Memory B cell (primary cell): ENCODE measurements at places on chromosomes 2 and 18.
A peak's percentile ranks its signal among the peaks of the same experiment; 100 is the strongest.

- no peak for DNase-seq
Measured at GRCh38 chr2:43486603-43487002, 109.2 kb downstream of the THADA start.

- DNase-seq = no peak
Measured at GRCh38 chr18:56569416-56569815, 69.0 kb downstream of the TXNL1 start.

GRCh38 chr2:112494828-112495227, 12.9 kb downstream of the TTL start:
- DNase-seq = no peak

DNA sequence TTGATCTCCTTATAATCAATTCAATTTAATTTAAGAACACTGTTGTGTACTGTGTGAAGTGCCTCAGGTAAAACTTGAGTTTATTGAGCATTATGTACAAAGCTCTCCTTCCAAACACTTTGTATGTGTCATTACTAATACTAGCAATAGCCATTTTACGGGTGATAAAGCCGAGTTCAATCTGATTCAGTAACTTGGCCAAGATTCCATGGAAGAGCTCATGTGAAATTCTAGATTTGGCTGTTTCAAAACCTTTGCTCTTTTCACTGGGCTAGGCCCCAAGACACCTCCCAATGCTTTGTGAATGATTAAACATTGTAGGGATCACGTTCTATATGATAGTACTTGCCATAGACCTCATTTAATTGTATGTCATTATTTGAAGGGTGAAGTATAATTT, 8.9 kb upstream of the NFE2L2 start:
- DNase-seq = no peak

- DNase-seq = no peak
Measured at GRCh38 chr2:3243804-3244203, 133.8 kb downstream of the EIPR1 start.

DNA sequence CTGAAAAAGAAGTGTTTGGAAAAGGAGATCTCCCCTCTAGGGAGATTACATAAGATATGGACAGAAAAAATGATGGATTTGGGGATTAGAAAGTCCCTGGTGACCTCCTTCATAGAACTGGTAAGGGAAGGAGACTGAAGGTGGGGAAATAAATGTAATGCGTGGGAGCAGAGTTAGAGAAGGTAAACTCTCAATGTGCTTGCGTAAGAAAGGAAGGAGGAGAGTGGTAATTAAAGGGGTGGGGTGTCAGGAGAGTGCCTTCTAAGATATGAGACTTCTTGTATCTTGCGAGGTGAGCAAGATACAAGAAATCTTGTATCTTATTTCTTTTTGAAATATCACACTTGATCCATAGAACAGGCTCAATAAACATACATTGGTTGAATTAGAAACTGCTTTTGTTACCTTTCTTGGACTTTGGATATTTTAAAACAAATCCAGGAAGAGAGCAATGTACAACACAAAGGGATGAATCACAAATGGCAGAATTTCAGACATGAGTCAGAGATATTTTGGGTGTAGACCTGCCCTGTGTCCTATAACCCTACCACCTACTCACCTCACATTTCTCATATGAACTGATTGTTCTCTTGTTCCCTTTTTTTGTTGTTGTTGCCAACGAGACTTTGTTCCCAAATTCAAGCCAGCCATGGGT, 342.4 kb downstream of the INSIG2 start:
- no peak for DNase-seq

GRCh38 chr2:96950381-96951124, 35.8 kb downstream of the FAM178B start:
- DNase-seq = no peak

GRCh38 chr2:48270209-48270608, 259.7 kb upstream of the STON1 start:
- no peak for DNase-seq

GRCh38 chr2:186303091-186303490, 183.0 kb upstream of the ZC3H15 start:
- DNase-seq = no peak

GRCh38 chr2:76472946-76473345, 762.2 kb upstream of the GCFC2 start:
- DNase-seq = no peak

DNA sequence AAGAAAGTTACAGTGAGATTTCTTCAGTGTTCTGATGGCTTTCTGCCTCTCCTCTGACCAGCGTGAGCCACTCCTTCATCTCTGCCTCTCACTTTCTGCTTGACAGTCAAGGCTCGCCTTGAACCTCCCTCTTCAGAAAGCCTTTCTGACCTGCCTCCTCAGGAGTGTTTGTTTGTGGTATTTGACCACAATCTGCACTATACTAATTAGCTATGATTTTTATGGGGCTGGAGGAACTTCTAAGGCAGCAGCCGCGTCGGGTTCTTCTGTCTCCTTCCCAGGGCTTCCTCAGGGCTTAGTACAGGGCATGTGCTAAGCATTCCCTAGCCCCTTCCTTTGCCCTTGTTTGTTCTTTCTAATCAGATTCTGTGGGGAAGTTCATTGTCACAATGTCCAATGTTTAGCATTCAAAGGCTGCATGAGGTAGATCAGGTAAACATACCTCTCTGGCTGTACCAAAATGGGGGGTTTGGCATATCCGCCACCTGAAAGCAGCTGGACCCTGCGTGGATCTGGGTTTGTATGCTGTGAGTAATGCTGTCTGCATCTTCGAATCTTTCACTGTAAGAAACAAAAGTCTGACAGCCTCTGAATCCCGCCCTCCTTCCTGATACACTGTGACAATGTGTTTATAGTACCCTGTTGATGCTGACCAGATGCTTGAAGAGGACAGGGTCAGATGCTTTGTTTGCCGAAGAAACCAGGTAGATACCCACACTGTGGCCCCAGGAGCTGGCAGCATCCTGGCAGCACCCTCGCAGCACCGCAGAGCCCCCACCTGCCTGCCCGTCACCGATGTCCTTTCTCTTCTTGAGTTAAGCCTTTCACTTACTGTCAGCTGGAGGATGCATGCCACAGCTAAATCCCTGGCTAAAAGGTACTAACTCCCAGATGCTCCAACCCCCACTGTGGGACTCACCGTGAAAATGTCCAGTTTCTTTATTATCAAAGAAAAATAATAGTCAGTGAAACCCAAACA, 260.8 kb upstream of the HDAC4 start:
- no peak for DNase-seq

DNA sequence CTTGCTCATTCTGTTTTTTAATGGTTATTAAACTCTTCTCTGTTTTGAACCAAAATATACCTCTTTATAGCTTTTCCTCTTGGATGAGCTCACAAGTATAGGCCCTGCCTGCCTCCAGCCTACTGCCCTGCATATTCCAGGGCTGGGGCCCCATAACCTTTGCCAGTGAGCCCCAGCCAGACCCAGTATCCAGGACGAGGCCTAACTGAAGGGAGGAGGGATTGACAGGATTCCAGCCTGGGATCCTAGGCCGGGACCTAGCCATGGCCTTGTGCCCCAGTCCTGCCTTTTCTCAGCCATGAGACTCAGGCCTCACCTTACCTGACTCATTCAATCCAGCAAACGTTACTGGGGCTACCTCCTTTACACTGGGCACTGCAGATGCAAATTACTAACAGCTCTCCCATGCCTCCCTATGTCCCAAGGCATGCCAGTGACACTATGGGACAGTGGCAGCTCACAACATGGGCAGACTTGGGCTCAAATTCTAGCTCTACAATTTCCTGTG, 159.2 kb downstream of the DDX1 start:
- no peak for DNase-seq

DNA sequence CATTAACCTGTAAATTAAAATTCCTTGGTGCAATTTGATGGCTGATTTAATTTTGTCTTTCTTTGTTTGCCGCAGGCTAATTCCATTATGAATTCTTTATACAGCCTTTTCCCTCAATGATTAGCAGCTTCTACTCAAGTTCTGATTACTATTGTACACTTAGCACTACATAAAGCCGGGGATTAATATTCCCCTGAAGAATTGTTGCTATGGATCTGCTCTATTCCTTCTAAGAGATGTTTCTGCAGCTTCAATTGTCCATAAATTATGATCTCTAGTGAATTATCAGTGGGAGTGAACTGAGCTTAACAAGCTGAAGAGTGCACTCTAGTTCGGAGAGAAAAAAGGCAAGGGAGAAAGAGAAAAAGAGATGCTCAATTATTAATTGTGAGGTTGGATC, 433.7 kb upstream of the SPRED2 start:
- no peak for DNase-seq

GRCh38 chr2:170579511-170579910, 135.6 kb upstream of the SP5 start:
- DNase-seq = no peak

DNA sequence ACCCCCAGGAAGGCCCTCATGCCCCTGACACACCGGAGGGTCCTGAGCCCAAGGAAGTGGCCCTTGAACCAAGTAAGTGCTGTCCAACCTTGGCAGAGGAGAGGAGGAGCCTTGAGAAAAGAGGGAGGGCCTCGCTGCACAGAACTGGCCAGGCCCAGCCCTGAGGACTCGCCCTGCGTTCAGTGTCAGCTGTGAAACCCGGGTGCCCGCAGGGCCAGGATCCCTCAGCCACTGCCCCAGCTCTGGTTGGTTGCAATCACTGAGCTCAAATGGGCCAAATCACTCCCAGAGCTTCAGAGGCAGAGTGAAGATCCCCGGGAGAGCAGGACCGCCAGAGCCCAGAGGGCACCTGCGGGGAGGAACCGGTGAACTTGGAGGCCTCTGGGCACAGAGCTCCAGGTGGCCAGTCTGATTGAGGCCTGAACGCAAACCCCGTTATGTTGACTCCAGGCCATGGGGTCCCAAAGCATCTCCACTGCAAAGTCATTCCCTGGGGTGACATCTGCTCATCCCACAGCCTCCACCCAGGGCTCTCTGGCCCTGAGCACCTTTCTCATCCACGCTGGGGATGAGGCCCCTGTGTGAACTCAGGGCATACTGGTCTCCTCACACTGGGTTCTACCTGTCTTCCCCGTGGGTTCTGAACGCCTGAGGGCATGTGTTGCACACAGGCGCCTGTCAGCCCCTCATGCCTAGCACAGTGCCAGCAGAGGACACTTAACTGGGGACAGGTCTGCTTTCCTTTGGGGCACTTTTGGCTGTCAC, 11.9 kb downstream of the GBX2 start:
- no peak for DNase-seq

DNA sequence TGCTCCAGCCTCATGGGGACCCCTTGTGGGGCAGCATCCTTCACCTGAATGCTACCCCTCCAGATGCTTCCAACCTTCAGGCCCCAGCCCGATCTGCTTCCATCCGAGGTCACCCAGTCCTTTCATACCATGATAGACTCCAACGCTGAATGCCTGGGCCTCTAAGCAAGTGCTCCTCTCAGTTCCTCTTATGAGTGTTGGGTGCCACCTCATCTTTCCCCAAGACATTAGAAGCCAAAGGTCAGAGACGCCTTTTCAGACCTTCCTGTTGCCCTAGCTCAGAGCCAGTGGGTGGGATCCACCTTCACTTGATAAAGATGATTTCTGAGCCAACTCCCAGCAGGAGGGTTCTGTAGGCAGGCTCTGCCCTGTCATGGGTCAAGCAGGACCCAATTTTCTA, 174.5 kb upstream of the MGAT5 start:
- peak; percentile 10 for DNase-seq

- DNase-seq = no peak
Measured at GRCh38 chr2:120976501-120977307, 241.0 kb downstream of the GLI2 start.

- DNase-seq = no peak
Measured at GRCh38 chr2:162824304-162824703, 14.3 kb downstream of the KCNH7 start.

- DNase-seq = peak; percentile 48
Measured at GRCh38 chr2:120231974-120232635, 8.9 kb upstream of the TMEM185B start.

GRCh38 chr18:25921677-25922421, 168.6 kb downstream of the SS18 start:
- DNase-seq = peak; percentile 40

DNA sequence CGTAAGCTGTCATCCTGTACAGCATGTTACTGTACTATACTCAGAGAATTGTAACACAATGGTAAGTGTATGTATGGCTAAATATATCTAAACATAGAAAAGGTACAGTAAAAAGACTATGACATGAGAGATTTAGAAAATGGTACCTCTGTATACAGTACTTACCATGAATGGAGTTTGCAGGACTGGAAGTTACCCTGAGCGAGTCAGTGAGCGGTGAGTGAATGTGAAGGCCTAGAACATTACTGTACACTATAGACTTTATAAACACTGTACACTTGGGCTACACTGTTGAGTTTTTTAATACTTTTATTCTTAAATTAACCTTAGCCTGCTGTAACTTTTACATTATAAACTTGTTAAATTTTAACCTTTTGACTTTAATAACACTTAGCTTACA, 1.5 kb downstream of the DDX18 start:
- no peak for DNase-seq

- no peak for DNase-seq
Measured at GRCh38 chr2:236965021-236965840, 120.5 kb upstream of the COPS8 start.

DNA sequence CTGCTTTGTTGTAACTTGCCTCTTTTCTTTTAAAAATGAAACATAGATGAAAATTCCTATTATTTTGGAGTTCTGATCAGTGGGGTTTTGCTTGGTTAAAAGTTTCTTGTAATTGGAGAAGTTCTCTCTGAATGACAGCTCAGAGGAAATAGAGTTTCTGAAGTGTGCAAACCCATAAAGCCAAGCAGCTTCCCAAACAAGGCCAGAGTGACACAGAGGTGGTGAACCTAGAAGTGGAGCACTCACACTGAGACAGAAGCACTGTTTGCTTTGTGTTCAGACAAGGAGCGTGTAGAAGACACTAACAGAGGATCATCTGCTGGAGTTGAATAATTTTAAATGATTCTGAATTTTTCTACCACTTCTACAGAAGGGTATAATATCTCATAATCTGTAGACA, 49.2 kb downstream of the FBXO48 start:
- no peak for DNase-seq

DNA sequence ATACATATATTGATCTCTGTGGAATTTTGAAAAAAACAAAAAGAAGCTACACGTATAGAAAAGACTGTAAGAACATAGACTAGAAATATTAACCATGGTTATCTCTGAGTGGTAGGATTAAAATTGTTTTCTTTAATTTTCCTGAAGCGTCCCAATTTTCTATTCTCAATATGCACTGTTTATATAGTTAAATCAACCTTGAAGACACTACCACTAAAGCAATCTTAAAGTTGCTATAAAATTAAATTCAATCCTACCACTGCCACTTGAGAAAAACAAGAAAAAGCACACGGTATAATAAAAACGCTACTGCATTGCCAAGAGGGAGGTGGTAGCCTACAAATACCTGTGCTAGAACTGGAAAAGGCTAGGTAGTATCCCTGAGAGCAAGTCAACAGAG, 47.2 kb downstream of the TRIP12 start:
- DNase-seq = no peak

- DNase-seq = no peak
Measured at GRCh38 chr2:146079216-146079615, 1559.3 kb upstream of the ZEB2 start.
